AG08395 (cell line): ENCODE measurements at places on chromosomes 5 and 9.

DNA sequence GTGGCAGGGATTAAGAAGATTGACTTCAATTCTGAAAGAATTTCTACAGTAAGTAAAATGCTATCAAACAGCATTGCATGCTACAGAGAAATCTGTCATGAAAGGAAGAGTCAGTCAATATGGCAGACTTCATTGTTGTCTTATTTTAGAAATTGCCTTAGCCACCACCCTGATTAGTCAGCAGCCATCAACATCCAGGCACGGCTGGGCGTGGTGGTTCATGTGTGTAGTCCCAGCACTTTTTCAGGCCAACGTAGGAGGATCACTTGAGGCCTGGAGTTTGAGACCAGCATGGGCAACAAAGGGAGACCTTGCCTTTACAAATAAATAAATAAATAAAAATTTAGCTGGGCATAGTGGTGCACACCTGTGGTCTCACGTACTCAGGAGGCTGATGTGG, 46.6 kb downstream of the RMI1 start:
- no peak for DNase-seq

DNA sequence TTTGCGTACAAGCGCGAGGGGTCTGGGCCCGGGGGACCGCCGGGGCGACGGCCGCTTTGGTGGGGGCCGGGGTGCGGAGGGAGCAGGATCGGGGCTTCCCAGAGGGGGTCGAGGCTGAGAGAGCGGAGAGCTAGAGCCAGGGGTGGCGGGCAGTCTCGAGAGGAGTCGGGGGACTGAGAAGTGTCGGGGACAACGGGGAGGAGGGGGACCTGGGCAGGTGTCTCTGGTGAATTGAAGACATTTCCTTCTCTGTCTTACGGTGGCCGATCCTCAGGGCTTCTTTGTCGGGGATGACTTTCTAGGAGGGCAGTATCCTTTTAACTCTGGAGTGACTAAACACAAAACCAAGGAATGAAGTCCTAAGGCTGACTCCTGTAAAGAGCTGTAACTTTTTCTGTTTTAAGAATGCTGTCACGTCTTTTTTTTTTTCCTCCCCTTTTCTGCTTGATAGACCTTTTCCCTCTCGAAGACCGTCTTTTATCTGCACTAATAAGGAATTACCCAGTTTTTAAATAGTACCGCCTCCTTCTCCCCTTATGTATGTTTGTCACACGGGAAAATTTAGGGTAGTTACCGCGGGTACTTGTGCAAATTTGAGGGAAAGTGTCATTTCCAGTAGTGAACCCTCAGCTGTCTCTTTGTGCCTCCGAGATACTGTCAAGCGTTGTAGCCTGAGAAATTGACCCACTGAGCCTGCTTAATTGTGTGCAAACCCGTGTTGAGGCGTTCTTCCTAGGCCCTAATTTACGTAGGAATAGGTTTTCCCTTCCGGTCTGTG, 822 bp downstream of the DENND4C start:
- peak; percentile 10 for DNase-seq

DNA sequence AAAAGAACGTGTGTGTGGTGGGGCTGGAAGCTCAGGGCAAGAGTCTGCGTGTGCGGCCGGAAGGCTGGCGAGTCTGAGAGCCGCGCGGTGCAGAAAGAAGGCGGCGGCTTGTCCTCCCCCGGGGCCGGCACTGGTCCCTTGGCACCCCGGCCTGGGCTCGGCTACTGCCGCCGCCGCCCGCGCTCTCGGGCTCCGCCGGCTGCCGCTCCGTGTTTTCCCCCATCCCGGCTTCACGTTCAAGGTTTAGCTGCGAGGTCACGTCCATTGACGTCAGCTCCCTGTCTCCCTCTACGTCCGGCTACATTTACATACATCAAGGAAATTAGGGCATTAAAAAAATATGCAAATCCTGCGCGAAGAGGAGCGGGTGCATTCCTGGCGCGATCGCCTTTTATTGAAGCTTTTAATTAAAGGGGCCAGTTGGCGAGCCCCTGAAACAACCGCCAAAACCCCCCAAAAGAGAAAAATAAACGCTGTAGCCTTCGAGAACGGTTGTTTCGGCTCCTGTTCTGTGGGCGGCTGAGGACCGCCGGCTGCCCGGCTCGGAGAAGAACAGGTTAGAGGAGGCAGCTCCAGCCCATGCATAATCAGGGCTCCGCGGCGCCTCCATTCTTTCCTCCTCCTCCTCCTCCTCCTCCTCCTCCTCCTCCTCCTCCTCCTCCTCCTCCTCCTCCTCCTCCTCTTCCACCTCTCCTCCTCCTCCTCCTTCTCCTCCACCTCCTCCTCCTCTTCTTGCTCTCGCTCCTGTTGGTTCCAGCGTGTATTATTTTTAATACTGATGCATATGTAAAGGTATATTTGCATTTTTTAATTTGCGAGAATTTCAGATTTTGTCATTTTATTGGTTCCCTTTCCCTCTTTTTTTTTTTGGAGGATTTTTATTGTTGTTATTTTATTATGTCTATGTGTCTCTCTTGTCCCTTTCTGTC, 207.0 kb downstream of the MEF2C start:
- DNase-seq: no peak

- no peak for DNase-seq
These were observed 201.9 kb downstream of the NR3C1 start for GRCh38 chr5:143201589-143201988.

DNA sequence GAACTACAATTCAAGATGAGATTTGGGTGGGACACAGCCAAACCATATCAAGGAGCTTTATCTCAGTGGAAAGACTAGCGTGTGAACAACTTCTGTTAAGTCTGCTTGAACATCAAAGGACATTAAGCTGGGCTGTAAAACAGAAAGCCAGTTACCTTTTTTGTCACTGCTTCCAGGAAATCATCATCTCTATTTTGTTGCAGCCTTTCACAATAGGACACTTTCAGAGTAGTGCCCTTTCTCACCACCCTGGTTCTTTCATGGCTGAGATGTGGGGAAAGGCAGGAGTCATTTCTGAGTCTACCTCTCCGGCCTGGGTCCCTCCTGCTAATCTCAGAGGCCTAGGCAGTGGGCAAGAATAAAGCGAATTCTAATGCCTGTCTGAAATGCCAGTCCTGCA, 96.2 kb upstream of the PPP1R2B start:
- DNase-seq: no peak

- no peak for DNase-seq
These were observed 22.6 kb downstream of the STXBP1 start for GRCh38 chr9:127634698-127635097.

- DNase-seq: no peak
These were observed 8.6 kb upstream of the COL15A1 start for GRCh38 chr9:98935071-98935505.

GRCh38 chr9:133783331-133783731, 45.2 kb upstream of the SARDH start:
- DNase-seq: no peak

DNA sequence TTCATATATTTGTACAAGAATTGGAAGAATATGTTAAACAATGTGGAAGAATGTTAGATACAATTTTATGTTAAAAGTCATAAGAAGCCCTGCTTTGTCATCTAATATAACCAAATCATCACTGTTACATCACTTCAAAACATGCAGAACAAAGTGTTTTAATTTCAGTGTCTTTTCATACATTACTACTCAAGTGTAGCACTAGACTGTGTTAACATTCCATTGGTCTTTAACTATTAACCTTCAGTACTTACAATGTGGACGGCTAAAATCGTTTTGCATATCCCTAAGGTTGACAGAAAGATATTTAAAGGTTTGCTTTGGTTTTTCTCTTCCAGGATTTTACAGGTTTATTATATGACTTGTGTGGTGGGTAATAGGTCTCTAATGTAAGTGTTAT, 50.9 kb downstream of the VCAN start:
- no peak for DNase-seq

DNA sequence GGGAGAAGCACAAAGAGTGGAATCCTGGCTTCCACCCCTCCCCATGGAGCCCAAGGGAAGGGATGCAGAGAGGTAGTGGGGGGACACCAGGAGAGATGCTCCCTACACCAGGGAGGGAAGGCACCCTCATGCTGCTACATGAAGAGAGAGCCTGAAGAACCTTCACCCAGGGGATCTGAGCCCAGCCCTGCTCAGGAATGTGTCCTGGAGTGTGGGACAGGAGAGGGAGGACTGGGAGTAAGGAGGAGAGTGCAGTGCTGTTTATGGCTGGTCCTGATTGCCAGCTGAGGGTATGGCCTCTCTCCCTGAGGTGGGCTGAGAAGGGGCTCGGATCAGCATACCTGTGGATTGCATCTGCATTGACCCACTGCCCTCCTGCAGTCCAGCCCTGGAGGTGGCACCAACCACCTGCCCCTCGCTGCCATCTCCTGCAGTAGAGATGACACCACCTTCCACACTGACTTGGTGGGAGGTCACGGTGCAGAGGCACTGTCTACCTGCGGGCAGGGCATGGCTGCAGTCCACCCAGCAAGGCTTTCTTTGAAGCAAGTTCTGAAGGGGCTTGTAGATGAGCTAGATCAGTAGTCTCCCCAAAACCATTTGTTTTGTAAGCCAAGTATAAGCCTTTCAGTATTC, 114.9 kb upstream of the SLC25A48 start:
- DNase-seq: no peak

- DNase-seq: no peak
These were observed 56.2 kb upstream of the CKS2 start for GRCh38 chr9:89254773-89255125.

GRCh38 chr5:6713274-6714225, at the start of gene TENT4A:
TSS of gene TENT4A (plus strand) at chr5:6713432. CDS start at chr5:6713984, 552 bp downstream.
- DNase-seq: peak; percentile 99

DNA sequence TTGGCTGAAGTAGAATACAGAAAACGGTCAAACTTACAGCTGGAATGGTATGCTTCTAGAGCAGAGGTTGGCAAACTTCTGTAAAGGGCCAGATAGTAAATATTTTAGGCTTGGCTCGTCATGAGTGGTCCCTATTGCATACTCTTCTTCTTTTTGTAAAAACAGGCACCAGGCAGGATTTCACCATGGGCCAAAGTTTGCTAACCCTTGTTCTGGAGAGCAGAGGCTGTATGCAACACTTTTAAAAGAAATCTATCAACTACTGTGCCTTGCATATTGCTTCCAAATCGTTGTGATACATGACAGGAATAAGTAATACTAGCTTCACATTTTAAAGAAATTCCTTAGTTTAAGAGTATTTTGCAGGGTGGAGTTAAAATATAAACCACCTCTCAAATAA, 15.6 kb upstream of the COL23A1 start:
- no peak for DNase-seq

GRCh38 chr9:127426756-127427155, 2.6 kb downstream of the ZNF79 start:
- DNase-seq: no peak

GRCh38 chr5:17314907-17315471, 97.6 kb downstream of the BASP1 start:
- DNase-seq: no peak

DNA sequence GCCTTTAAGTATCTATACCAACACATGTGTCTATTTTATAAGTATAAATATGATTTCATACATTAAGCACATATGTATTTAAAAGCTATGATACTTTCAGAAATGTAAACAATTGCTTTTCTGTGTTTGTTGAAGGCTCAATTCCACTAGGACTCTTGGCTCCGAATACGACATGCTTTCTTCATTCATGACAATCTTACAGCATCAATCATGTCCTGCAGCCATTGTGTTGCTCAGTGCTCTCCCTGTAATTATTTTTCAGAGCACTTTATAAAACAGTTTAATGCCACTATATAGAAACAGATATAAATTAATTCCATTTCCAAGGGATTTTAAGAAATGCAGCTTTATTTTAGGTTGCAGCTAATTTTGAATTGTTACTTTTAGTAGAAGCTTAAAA, 167.3 kb downstream of the TAF11L14 start:
- no peak for DNase-seq

DNA sequence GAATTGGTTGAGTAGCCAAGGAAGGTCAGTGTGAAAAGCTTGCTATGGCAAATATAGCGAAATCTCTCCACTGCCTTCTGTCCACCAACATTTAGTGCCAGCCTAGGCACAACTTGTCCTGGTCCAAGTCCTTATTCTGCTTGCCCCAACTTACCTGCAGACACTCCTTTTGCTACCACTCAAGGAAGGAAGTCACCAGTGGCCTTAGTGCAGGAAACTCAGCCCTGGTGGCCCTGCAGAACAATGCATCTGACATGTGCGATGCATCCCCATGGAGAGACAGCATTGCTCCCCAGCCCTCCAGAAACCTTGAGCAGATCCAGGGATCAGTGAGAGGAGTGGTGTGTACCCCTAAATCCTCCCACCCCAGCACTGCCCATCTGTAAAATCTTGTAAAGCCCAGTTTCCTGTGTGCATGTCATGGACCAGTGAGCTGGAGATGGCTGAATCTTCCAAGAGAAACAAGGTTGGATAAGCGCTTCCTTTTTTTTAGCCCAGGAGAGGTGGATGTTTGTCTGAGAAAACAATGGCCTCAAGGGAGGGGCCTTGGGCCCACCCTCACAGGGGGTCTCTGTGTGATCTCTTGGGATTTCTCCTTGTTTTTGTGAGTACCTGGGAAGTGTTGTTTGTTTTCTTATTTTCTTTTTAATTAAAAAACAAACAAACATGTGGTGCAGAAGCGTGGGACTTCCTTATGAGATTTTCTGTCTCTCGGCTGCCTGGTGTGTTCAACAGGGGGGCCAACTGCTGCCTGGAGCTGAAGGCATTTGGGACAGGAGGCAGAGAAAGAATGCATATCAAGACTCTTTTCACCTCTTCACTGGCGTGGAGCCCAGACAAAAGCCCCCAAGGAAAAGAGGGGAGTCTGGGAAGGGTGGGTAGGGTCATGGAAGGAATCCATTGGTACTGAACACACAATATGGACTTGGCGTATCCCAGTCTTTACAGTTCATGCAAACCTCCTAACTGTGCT, 3.6 kb downstream of the FOXI1 start:
- no peak for DNase-seq

GRCh38 chr5:110064603-110065268, 375.0 kb downstream of the MAN2A1 start:
- DNase-seq: no peak

- DNase-seq: no peak
These were observed 81.4 kb downstream of the EDIL3 start for GRCh38 chr5:84303315-84303714.

DNA sequence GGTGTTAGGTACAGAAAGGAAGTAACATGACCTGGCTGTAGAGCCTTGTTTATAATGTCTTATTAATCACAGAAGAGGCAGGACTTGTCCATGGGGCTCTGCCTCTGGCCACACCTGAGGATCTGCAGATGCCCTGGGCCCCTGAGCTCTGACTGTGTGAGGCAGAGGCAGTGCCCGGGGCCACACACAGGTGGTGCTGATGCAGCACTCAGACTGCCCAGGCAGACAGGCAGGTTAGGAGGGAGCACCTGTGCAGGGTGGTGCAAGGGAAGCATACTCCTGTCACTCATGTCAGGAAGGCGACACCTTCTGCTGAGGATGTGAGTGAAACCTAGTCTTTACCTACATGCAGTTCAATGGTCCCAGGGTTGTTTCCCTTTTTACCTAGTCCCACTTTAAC, 88.7 kb downstream of the CFAP90 start:
- no peak for DNase-seq

GRCh38 chr5:126348855-126349635, 74.2 kb upstream of the GRAMD2B start:
- no peak for DNase-seq

- DNase-seq: peak; percentile 12
These were observed 84.3 kb upstream of the ACTBL2 start for GRCh38 chr5:57566914-57567313.
